Activated CD4-positive, alpha-beta T cell treated with anti-CD3 and anti-CD28 coated beads, Interleukin-2, amount 10 ng/mL, durations not matched to agents 7 days and 5 days (primary cell): ENCODE measurements at places on chromosomes 1 and 21. TPM values are rescaled to one million over a fixed set of nuclear protein-coding genes. Genes with fewer than 3 reads are reported as not detected.

C1QA gene
- total RNA-seq = not detected

TNNI3K gene
- not detected for total RNA-seq

TMEM125 gene
- not detected for total RNA-seq

CNKSR1 gene
- 6.4 TPM for total RNA-seq
